Activated naive CD4-positive, alpha-beta T cell (primary cell): ENCODE measurements at places on chromosomes 2 and 18.

- no peak for DNase-seq
Measured at GRCh38 chr2:69073928-69074570, 61.1 kb downstream of the ANTXR1 start.

- no peak for DNase-seq
Measured at GRCh38 chr2:203908066-203908796, 28.3 kb upstream of the ICOS start.

GRCh38 chr18:4653418-4653817 is 198.3 kb upstream of the DLGAP1 start:
- no peak for DNase-seq

- DNase-seq = no peak
Measured at GRCh38 chr18:7879717-7880116, 312.6 kb downstream of the PTPRM start.

- no peak for DNase-seq
Measured at GRCh38 chr2:200810252-200810997, 1.3 kb upstream of the BZW1 start.

- no peak for DNase-seq
Measured at GRCh38 chr2:211084352-211084751, 528.0 kb downstream of the CPS1 start.

DNA sequence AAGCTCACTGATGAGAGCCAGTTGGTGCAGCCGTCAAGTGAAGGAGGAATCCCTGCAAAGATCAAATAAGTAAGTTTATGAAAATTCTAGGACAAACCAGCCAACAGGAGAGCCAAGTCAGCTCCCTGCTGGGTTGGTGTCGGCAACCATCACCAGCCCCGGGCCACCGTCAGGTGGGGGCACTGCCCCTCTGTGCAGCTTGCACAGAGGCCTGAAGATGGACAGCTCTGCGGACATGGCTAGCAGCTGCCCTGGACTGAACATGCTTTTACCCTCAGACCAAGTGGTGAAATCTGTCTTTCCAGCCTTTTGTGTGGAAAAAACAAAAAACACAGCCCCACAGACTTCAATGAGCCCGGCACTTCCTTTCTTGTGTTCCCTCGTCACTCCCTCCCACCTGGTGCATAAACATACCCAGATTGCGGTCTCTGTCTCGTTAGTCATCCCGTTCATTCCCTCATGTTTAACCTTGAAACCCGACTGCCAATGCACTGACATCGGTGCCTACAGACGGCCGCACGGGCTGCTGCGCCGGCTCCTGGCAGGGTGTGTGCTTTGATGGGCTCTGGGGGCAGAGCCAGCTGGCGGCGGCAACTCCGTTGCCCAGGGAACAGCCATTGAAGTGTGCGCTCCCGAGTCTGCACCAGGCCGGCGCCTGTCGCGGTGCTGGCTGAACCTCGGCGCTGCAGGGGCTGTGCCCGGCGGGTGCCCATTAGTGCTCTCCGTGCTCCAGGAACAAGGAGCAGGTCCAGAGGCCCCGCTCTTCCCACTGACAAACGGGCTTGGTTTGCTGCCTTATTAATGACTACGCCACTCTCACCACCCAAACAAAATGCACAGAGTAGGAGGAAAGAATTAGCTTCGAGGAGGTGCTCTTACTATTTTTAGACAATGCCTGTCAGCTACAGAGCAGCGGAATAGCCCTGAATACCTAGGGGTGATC is 95.3 kb downstream of the EIPR1 start:
- DNase-seq = no peak
